NCI-H1436 (cell line): ENCODE measurements at places on chromosomes 7 and 10.

- DNase-seq: peak; percentile 57
These were observed 5.4 kb upstream of the ZFYVE27 start for GRCh38 chr10:97731346-97732051.

GRCh38 chr10:29252811-29253689 is 35.8 kb upstream of the LYZL1 start:
- no peak for DNase-seq

DNA sequence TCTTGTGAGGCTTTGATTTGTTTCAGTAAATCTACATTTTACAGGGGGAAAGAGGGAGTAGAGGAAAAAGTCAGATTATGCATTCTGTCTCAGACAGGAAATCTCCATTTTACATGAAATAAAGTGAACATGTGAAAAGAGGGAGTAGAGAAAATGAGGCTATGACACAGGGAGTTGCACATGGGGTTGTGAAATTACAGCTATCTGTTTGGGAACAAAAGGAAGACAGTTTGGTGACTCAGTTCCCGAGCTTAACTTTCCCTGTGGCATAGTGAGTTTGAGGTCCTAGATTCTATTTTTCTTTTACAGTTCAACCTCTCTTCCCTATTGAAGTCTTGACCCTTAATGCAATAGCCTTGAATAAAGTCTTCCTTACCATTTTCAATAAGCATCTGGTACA is 63.2 kb upstream of the AGR3 start:
- no peak for DNase-seq

DNA sequence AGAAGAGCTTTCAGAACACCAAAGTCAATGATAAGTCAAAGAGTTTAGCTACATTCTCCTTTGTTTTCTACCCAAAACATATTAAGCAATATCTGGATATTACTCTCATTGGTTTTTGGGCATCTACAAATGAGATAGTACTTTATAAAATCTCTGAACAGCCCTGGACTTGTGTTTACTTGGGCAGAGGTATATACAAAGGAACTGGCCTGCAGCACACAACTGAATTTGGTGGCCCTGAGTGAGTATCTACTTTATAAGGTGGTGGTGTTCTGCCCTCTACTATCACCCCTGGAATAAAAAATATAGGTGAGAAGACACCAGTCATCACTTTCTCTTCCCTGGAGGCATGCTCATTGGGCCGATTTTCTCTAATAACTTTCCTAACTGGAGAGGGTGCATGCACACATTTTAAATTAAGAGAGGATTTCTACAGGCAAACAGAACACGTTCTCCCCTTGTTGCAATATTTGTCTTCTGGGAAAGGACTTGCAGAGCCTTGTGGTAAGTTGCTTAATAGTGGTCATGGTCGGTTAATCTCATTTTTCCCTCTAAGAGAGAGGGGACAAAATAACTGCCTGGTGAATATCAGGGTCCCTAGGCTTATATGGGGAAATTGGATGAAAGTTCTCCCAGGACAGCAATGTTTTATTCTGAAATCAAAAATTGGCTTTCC is 41.1 kb downstream of the OTUD1 start:
- DNase-seq: no peak

DNA sequence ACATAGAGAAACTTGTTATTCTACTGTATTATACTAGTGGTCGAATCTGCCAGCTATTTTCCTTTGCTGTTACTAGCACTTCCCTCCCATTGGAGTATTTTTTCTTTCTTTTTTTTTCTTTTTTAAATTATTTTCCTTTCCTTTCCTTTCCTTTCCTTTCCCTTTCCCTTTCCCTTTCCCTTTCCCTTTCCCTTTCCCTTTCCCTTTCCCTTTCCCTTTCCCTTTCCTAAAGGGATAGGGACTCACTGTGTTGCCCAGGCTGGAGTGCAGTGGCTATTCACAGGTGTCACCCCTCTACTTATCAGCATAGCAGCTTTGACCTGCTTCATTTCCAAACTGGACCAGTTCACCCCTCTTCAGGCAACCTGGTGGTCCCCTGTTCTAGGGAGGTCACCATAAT is 212.6 kb upstream of the SP4 start:
- no peak for DNase-seq

DNA sequence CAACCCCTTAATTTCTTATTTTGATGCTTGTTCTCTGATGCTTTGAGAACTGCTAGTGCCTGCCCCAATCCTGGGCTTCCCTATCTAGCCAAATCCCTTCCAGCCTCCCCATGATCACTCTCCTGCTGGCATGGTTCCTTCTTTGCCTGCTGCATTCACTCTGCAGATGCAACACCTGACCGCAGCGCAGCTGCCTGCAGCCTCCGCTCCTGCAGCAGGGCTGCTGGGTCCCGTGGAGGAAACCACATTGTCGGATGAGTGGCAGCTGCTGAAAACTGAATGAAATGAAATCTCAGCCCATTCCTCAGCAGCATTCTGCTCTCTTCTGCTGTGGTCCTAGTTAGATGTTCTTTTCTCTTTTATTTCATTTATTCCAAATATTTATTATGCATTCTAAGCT is 320.3 kb downstream of the CCDC3 start:
- DNase-seq: no peak

- no peak for DNase-seq
These were observed 191.9 kb downstream of the RPS24 start for GRCh38 chr10:78225594-78225993.

DNA sequence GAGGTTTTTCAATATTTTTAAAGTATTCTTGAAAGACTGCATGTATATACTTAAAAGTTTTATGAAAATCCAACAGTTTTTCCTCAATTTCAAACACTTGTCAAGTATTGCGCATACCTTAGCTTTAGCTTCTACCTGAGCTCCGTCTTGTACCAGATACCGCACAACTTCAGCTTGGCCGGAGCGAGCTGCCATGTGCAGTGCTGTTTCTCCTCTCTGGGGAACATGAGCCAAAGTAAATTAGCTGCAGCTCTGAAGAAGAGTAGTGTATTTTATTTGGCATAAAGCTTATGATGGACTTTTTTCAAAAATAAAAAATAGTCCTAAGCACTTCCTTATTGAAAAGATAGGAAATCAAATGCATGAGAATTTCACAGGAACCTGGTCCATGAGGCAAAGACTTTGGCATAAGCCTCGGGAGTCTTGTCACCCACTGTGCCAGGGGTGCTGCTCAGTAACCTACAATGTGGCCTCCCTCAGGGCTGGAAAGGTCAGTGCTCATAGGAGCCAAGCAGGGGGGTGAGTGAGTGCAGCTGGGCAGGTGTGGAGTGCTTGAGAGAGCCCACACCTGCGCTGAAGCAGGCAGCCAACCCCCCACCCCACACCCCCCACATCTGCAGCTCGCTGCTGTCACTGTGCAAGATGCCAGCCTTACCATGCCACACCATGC is 189.5 kb downstream of the ANK3 start:
- no peak for DNase-seq

DNA sequence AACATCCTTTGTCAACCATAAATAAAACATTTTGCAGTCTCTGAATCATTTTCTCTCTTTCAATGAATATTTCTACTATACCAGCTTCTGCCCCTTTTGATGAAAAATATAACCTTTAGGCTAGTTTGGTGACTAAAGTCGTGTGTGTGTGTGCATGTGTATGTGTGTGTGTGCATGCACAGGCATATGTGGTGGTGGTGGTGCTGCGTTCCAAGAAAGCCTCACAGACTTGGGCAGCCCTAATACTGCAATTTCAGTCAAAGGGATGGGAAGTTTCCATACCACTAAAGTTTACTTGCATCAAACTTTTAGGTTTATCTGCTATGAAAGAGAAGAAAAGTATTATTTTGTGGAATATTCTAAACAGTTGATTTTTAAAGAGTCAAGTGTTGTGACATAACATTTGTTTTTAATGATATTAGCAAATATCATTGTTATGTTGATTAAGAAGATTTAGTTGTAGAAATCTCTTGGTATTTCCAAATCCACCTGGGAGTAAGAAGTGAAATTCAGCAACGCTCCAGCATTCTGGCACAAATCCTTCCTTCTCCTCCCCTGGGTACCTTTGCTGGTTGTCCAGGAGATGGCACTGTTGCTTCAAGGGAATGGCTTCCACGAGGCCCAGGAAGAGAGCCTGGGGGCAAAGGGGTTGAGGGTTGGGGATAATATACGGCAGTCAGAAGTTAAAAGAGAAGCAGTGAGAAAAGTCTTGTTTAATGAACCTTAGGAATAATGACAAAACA is 41.5 kb downstream of the ASB4 start:
- DNase-seq: peak; percentile 51

DNA sequence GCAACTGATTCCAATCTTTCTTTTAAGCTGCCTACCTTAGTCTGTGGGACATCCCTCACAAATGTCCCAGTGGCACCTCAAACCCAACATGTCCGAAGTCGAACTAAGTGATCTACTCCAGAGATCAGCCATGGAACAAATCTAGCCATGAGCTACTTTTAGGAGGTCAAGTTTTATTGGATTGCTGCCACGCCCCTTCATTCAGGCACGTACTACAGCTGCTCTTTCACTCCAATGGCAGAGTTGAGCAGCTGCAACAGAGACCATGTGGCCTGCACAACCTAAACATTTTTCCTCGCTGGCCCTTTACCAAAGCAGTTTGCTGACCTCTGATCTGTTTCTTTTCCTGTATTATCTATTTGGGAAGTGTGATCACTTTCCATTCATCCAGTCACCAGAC is 192.4 kb upstream of the CDCA7L start:
- no peak for DNase-seq

DNA sequence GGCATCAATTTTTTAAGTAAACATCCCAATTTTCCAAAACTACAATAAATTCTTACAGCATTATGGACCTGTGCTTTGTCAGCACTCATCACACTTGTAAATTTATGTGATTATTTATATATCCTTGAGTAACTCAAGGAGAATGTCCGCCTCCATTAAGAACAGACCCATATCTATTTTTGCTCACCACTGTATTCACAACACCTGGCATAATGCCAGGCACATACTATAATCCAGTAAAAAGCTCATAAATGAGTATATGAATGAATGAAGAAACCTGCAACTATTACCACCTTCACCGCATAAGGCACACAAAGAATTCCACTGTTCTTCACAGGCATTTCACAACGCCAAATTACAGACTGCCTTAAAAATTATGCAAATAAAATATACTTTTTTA is 46.9 kb downstream of the MINDY3 start:
- no peak for DNase-seq

GRCh38 chr10:86721232-86721631 is 35.2 kb upstream of the BMPR1A start:
- DNase-seq: no peak

DNA sequence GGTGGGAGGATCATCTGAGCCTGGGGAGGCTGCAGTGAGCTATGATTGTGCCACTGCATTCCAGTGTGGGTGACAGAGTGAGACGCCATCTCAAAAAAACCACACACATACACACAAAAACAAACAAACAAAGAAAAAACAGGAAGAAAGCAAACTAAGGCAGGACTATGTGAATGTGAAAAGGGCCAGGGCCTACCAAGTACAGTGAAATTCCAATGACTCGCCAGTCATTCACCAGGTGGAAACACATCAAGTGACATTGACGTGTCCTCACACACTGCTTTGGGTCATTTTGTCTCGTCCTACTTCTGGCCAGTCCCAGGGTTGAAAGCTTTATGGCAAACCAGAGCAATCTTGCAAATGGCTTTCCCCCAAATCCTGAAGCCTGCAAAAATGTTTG is 79.9 kb downstream of the HIP1 start:
- DNase-seq: no peak

DNA sequence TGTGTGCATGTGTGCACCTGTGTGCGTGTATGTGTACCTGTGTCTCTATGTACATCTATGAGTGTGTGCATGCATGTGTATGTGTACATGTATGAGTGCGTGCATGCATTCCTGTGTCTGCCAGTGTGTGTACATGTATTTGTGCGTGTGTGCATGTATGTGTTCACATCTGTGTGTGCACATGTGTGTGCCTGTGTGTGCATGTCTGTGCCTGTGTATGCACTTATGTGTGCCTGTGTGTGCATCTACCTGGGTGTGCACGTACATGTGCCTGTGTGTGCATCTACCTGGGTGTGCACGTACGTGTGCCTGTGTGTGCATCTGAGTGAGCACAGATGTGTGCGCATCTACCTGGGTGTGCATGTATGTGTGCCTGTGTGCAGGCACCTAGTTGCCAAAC is 102.2 kb upstream of the DIP2C start:
- no peak for DNase-seq

GRCh38 chr7:49790209-49790608 is 16.8 kb downstream of the VWC2 start:
- no peak for DNase-seq

GRCh38 chr7:64947252-64948000 is 43.4 kb downstream of the ZNF117 start:
- no peak for DNase-seq

DNA sequence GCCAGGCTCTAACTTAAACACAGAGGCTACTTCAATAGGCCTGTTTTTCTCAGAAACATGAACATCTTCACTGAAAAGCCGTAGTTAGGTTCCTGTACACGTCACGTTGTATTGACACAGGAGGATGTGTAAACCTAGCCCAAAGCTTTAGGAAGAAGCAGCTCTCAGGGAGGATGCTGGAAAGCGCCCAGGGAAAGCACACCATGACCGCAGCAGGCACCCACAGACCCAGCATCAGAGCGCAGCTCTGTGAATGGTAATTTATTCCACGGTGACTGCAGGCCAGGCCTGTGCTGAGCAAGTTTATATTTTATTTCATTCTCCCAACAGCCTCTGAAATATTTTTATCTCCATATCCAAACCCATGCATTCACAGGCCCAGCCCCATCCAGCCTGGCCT is 51.1 kb downstream of the ASB13 start:
- no peak for DNase-seq

DNA sequence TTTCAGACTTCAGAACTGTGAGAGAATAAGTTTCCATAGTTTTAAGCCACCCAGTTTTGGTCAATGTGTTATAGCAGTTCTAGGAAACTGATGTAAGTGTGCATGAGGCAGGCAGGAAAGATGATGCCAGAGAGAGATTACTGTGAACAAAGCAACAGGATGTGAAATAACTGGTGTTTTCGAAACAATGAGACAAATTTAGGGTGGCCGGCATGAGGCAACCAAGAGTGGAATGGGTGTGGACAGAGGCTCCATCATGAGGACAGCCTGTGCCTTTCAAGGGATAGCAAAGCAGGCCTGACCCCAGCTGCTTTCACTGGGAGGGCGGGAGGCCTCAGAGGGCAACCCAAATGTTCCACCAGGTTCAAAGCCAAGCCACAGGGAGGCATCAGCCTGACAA is 67.3 kb upstream of the UCN3 start:
- no peak for DNase-seq

GRCh38 chr10:92830478-92831389 is 17.6 kb upstream of the EXOC6 start:
- no peak for DNase-seq

DNA sequence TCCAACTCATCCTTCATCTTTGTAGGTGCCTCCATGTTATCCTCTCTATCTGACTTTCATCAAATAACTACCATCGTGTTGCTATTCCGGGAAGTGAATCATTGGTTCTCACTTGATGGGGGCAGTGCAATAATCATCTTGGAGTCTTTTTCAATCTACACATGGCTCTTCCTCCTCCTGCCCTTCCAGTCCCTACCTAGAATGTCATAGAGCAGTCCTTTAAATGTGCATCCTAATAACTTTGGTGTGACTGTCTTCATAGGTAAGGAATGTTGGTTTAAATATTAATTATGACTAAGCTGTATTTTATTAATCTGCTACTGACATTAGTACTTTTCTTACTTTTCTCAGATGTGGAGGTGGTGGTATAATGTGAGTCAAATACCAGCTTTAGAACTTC is 8.4 kb upstream of the CDK14 start:
- no peak for DNase-seq

- no peak for DNase-seq
These were observed 314.5 kb downstream of the CACNA2D1 start for GRCh38 chr7:82129091-82129490.

GRCh38 chr7:5425507-5426225 is 2.0 kb upstream of the TNRC18 start:
- peak; percentile 58 for DNase-seq
